ENCODE measurements at places on chromosomes 2 and 18.

GRCh38 chr2:24651643-24652003 lies 141.6 kb downstream of the PTRHD1 start:
- no peak for DNase-seq

- no peak for DNase-seq
Observed at GRCh38 chr2:112818094-112818902, 18.3 kb downstream of the IL1B start.

DNA sequence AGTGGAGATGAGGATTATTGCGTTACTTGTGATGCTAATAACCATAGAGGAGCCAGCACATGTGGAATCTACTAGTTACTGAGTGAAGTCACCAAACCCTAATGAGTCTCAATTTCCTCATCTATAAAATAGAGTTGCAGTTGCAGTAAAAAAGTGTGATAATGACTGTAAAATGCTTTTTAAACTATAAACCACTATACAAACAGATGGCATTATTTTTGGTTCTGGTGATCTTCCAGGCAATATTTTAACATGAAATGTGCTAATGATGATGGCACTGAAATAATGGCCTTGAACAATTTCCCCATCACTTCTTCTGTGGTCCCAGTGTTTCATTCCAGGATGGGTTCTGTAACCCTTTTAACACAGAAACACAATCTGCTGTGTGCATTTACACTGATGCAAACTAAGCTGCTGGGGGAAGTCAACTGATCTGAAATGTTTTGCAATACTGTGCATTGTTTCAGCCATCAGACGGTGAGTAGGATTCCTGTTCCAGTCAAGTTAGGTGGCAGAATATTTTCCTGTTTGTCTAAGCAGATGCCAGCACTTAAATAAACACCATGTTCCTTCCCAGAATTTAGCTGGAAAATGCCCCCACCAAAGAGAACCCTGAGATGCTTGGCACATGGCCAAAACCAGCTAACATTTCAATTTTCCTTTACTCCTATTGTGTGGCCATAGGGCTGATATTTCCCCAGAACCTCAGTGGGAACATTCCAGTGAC lies 52.6 kb downstream of the TACR1 start:
- peak; percentile 73 for DNase-seq

DNA sequence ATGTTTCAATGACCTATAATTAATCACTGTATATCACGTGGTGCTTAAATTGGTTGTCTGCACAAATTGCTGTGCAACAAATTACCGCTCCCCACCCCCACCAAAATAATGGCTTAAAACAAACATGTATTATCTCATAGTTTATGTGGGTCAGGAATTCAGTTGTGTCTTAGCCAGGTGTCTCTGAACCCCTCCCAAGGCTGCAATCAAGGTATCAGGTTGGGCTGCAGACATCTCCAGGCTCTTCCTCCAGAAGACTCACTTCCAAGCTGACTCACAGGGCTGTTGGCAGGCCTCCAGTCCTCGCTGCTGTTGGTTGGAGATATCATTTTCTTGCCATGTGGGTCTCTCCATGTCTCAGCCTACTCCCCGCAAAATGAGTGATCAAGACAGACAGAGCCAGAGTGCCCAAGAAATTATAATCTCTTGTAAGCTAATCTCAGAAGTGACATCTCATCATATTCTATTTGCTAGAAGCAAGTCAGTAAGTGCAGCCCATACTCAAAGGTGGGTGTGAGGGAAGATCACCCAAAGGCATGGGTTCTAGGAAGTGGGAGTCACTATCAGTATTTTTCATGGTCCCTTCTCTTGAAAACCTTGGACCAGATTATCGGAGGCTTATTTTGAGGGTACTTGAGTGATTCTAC lies 38.4 kb downstream of the SPC25 start:
- peak; percentile 65 for DNase-seq

GRCh38 chr2:228649447-228649846 lies 468.0 kb upstream of the SPHKAP start:
- DNase-seq = no peak

- no peak for DNase-seq
Observed at GRCh38 chr2:23418056-23418455, 33.1 kb downstream of the KLHL29 start.

DNA sequence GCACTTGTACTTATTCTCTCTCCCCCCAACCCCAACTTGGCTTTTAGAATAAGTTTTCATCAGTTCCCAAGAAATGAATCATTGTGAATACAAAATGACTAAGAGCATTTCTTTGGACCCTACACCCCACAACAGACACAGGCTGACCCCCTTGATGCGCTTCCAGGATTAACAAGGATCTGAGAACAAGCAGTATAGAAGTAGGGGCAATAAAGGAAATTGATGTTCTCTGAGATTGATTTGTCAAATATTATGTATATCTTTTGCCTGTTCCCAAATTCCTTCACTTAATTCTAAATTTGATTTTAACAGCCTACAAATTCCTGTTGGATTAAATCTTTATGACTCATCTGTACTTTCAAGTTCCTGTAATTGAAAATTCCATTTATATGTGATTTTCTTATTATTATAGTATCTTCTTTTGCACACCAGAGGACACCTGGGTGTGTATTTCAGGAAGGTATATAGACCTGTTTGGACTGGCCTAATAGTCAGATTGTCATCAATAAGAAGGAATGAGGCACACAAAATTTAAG lies 10.2 kb upstream of the PTPN4 start:
- DNase-seq = peak; percentile 43

DNA sequence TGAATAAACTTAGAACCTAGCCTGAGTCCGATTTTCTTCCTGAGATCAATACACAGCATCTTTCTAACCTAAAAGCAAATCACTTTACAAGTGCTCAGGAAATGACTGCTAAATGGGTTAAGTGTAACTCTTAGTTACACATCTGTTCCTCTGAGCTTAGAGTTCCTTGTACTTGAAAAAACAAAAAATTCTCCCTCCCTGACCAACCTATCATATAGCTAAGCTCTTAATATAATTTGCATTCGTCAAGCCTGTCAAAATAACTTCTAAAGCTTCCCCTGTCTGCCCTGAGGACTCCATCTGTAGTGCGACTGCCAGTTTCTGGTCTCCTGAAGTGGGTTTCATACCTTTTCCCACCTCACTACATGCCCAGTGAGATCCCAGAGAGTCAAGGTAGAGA lies 190.4 kb downstream of the NCK2 start:
- DNase-seq = no peak

GRCh38 chr18:9290156-9290555 lies 44.4 kb upstream of the TWSG1 start:
- peak; percentile 16 for DNase-seq

GRCh38 chr2:24492421-24493279 lies 1.6 kb downstream of the NCOA1 start:
- DNase-seq = peak; percentile 42

GRCh38 chr2:213885485-213885884 lies 525.4 kb upstream of the VWC2L start:
- DNase-seq = no peak

- DNase-seq = no peak
Observed at GRCh38 chr2:75379476-75380210, 180.3 kb upstream of the TACR1 start.

GRCh38 chr2:128442053-128442751 lies 123.5 kb upstream of the HS6ST1 start:
- no peak for DNase-seq

DNA sequence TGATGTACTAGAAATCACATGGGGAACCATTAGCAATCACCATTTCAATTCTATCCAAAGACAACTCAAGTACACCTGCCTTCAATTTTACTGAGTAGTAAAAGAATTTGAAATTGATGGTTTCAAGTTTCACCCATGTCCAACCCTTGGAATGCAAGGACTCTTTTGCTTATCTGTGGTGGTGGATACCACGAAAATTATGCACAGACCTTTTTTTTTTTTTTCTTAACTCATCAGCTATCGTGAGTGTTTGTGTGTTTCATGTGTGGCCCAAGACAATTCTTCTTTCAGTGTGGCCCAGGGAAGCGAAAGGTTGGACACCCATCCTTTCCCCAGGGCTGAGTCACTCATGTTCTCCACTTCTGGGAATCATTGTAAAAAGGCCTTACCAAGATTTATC lies 23.1 kb downstream of the ID2 start:
- DNase-seq = peak; percentile 6

DNA sequence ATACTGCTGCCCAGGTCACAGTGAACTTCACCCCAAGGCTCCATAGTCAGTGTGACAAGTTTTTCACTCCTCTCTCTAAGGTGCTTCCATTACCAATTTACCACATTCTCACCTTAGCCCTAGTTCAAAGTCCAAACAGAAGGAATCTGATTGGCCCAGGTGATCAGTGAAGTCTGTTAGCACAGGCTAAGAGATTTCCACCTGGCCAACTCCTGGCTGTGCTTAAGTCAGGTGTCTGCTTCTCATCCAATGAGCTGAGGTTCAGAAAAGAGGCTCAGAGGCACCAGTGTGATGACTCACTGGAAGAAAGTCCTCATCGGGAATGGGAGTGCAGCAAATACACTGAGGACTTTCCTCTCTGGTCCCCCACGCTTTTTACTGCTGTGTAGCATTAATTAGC lies 164.4 kb upstream of the MGAT5 start:
- no peak for DNase-seq

GRCh38 chr2:146817613-146818012 lies 1027.2 kb upstream of the ACVR2A start:
- DNase-seq = no peak

GRCh38 chr2:66789741-66790140 lies 354.8 kb downstream of the MEIS1 start:
- peak; percentile 44 for DNase-seq

GRCh38 chr18:70420146-70420898 lies 131.5 kb downstream of the SOCS6 start:
- DNase-seq = peak; percentile 87

GRCh38 chr2:127598711-127599110 lies 47.2 kb upstream of the GPR17 start:
- DNase-seq = no peak

DNA sequence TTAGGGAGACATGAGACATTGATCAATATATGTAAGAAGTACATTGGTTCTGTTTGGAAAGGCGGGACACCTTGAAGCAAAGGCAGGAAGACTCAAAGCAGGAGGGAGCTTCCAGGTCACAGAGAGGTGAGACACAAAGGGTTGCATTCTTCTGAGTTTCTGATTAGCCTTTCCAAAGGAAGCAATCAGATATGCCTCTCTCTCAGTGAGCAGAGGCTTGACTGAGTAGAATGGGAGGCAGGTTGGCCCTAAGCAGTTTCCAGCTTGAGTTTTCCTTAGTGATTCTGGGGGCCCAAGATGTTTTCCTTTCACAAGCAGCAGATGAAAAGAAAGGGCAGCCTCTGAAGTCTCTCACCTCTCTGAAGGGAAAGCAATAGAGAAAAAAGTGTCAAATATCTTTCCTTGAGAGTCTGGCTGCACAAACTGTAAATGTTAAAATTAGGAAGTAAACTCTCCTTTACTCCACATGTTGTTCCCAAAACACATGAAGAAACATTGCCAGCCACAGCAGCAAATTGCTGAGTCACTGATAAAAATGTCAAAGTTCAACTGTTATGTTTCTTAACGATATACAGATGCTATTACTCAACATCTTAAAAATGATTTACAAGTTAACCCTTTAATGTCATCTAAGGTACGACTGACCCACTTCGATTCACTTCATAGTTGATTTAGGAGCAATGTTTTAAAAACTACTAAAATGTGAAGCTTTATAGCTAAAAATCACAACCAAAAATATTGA lies 40.3 kb downstream of the CYB5A start:
- DNase-seq = peak; percentile 88

GRCh38 chr2:173136067-173136466 lies 60.4 kb downstream of the MAP3K20 start:
- no peak for DNase-seq

DNA sequence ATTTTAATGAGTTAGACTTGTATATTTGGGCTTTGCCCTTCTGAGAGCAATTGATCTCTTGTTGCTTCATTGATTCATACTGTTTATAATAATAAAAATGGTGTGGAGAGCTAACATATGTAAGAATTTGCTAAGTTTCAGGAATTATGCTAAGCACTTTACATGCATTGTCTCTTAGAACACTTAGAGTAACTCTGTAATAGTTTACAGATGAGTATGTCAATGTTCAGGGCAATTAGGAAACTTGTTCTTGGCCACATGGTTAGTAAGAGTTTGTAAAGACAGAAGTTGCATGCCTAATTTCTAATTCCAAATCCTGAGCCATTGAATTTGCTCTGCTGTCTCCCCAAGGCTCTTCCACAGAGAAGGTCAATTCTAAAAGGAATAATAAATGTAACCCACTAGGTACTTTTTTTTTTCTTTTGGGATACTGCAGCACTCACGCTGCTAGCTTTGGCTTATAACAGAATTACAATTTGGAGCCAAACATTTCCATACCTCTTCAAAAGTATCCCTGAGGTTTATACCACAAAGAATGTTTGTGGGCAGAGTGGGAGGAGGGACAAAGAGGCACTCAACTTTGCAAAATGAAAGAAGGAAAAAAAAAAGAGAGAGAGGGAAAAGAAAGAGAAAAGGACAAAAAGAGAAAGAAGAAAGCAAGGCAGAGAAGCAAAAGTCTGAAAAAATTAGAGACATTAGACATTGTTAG lies 232.4 kb downstream of the CALCRL start:
- DNase-seq = peak; percentile 12

GRCh38 chr2:216034065-216034464 lies 20.7 kb upstream of the MREG start:
- DNase-seq = peak; percentile 81

DNA sequence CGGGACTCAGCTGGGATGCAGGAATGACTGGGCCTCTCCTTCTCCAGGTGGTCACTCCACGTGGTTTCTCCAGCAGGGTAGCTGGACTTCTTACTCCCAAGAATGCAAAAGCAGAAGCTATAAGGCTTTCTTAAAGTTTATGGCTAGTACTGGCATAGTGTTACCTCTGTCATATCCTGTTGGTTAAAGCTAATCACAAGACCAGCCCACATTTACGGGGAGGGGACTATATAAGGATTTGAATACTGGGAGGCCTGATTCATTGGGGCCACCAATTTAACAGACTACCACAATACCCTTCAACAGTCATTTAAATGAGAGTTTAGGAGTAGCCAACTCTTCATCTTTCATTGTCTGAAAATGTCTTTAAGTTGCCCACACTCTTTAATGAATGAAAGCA lies 94.4 kb upstream of the TSPYL6 start:
- DNase-seq = no peak

GRCh38 chr2:128300151-128301020 lies 18.3 kb downstream of the HS6ST1 start:
- DNase-seq = no peak

All from fibroblast of the aortic adventitia (primary cell).